ENCODE measurements at places on chromosomes 2 and 18. TPM values are rescaled to one million over a fixed set of nuclear protein-coding genes. Genes with fewer than 3 reads are reported as not detected.

- no peaks in the 10 kb centered on the region for H3K4me1 ChIP-seq
- no peaks in the 10 kb centered on the region for H3K27me3 ChIP-seq
- H3K27ac ChIP-seq = no peak overlapping the region
- no peak for DNase-seq
- H3K4me3 ChIP-seq = no peak overlapping the region
Observed at GRCh38 chr2:237159006-237159911, 73.6 kb downstream of the COPS8 start.

- H3K4me1 ChIP-seq = no peaks in the 10 kb centered on the region
- no peaks in the 10 kb centered on the region for H3K27me3 ChIP-seq
- no peak for DNase-seq
- no peak overlapping the region for H3K4me3 ChIP-seq
Observed at GRCh38 chr2:8847400-8847799, 10.0 kb upstream of the KIDINS220 start.

DNA sequence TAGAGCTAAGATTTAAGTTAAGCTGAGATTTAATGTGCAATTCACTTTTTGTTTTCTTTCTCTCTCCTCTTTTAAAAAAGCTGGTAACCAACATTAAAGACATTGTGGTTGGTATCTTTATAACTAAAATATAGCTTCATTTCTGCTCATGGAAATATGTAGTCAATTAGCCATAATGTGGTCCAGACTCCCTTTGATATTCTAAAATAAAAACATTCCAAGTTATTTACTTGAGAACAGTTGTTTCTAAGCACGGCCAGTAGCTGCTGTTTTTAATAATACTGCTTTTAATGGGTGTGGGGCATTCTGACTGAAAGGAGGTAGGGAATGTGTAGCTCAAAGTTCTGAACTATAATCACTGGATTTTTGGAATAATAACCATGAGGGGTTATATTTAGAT is 183.3 kb upstream of the FBXO11 start:
- no peak for DNase-seq
- H3K4me1 ChIP-seq = no peaks in the 10 kb centered on the region
- no peak overlapping the region for H3K27ac ChIP-seq
- no peaks in the 10 kb centered on the region for H3K27me3 ChIP-seq

The PLGLB1 gene
- 8.4 TPM for total RNA-seq

DNA sequence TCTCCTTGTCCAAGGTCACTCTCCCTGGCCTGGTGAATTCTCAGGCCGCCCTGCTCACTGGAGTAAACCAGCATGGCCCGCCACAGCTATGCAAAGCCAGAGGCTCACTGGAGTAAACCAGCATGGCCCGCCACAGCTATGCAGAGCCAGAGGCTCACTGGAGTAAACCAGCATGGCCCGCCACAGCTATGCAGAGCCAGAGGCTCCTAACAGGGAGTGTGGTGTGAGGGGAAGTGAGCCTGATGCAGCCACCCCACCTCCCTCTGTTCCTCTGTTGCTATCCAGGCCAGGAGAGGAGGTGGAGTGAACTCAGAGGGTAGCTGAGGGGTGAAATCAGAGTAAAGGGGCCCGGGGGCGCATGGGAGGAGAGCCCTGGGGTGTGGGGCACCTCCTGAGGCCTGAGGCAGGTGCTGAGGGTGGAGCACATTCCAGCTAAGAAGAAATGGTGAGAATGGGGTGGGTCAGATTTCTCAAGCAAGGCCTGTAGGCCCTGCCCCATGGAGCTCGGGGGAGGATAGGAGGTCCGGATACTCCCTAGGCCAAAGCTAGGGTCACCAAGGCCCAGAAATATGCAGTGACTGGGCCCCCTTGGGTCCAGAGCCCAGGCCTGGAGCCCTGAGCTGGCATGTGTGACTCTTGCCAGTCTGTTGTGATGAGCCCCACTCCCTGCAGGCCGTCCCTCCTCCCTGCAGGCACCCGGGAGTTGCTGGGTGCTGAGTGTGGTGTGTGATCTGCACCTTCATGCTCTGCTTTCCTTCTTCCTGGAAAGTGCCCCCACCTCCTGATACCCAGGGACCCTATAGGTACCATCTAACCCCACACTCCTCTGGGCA is 1.5 kb downstream of the ATP6V1B1 start:
- H3K27ac ChIP-seq = no peak overlapping the region
- H3K4me1 ChIP-seq = no peaks in the 10 kb centered on the region
- H3K27me3 ChIP-seq = no peaks in the 10 kb centered on the region

Data from Peyer's patch (tissue), 4 donors.